ENCODE measurements at places on chromosomes 6 and 20.

GRCh38 chr20:41141153-41141815, 3.9 kb downstream of the PLCG1 start:
- peak; percentile 32 for DNase-seq

DNA sequence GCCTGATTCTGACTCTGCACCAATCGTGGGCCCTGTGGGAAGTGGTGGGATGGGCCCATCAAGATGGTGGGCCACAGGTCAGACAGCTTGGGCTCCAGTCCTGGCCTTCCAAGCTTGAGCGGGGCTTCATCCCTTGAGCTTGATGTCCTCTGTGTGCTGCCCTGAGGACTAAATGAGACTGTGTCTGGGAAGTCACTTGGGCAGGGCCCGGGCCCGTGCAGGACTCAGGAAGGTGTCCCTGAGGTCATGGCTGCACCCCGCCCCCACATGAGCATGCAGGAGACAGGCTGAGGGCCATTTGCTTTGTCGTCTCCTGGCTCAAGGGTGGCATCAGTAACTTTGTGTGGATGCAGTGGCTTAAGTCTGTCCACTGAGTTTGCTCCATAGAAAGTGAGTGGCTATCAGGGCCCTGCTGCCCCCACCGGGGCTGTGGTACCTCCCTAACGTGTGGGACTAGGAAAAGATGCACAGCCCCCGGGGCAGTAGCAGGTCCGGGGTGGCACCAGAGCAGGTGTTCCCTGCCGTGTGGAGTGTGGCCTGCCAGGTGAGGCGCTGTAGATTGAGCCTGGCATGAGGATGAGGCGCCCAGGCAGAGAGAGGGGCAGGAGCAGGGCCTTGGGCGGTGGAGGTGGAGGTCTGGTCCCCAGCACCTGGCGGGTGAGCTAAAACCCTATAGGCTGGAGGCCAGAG, 298.6 kb downstream of the TAF4 start:
- no peak for DNase-seq

DNA sequence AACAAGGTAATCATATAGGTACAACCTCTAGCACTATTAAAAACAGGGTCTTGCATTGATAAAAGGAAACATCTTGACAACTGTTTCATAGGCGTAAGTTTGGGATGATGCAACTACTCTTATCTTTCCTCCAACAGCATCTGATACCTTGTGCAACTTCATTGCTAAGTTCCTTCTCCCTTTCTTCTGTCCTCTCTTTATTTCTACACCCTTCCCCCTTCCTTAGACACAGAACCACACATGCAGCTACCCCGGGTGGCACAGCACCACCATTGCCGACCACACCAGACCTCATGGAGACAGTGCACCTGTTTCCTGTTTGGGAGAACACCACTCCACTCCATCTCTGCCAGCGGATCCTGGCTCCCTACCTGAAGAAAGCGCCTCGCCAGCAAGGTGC, 14.4 kb downstream of the MYB start:
- no peak for DNase-seq

- no peak for DNase-seq
Observed at GRCh38 chr6:1792989-1793388, 183.3 kb downstream of the FOXC1 start.

GRCh38 chr6:34986845-34987246, 97.8 kb downstream of the ANKS1A start:
- peak; percentile 66 for DNase-seq

- no peak for DNase-seq
Observed at GRCh38 chr6:148689168-148689567, 57.7 kb upstream of the UST start.

GRCh38 chr20:44547419-44547818, 25.5 kb upstream of the SERINC3 start:
- DNase-seq, result no peak

DNA sequence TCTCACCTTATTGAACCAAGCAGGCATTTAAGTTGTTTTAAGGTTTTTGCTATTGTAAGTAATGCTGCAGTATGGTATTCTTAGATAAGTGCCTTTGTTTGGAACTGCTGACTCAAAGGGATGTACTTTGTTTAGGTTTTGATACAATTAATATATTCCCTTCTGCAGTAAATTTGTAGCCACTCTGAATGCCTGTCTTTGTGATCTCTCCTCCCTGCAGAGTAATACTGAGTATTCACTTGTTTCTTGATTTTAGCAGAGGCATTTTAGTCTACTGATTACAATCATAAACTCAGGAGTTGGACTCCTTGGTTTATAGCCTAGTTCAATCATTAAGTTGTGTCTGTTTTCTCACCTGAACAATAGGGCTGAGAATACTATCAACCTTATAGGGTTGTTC, 13.4 kb downstream of the CDS2 start:
- DNase-seq, result no peak

- DNase-seq, result no peak
Observed at GRCh38 chr6:108423982-108424705, 129.3 kb downstream of the AFG1L start.

DNA sequence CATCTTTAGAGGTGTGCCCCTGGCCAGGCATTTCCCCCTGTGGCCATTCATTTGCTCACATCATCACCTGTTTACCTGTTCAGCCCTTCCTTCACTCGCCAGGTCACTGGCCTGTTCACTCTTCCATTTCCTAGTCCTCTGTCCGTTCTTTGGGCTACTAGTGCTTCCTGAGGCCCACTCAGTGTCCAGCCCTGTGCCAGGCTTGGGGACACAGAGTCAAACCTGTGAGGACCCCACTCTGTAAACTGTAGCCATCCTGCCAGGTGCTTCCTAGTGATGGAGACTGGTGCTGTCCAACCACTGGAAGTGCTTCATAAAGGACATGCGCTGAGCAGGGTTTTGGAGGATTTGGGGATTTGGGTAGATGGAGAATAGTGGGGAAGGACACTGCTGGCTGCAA, 3.5 kb downstream of the DLGAP4 start:
- DNase-seq, result no peak

DNA sequence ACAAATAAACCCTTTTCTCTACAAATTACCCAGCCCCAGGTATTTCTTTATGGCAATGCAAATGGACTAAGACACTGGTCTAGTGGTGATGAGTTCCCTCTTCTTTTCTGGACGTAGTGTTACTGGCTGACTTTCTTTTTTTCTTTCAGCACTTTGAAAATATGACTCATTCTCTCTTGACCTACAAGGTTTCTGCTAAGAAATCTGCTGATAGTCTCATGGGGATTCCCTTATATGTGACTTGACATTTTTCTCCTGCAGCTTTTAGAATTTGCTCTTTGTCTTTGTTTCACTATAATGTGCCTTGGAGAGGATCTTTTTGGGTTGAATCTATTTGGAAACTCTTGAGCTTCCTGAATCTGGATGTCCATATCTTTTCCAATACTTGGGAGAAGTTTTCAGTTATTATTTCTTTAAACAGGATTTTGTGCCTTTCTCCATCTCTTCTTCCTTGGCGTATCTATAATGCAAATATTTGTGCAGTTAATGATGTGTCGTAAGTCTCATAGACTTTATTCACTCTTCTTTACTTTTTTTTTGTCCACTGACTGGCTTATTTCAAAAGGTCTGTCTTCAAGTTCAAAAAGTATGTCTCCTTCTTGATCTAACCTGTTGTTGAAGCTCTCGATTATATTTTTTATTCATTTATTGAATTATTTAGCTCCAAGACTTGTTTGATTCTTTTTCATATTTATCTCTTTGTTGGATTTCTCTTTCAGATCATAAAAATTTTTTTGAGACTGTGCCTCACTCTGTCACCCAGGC, 42.2 kb upstream of the TPD52L1 start:
- DNase-seq, result no peak

DNA sequence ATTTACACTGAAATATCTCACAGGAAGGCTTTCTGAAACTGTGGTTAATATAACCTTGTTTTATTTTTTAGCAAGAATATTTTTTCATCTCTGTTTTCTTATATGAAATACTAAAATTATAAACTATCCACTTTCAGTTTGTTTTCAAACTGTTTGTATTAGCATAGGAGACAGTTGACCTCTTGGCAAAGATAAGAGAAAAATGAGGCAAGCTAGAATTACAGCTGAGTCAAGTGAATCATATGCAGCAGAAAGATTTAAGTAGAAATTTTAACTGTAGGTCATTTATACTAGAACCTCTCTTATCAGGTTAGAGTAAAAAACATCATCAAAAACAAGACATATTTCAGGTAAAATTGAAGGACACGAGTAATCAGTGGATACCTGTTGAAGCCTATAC, 792.6 kb downstream of the PHF3 start:
- no peak for DNase-seq

GRCh38 chr6:132607544-132608233, 16.4 kb downstream of the TAAR2 start:
- no peak for DNase-seq

GRCh38 chr20:44747166-44748004, 1.7 kb downstream of the KCNK15 start:
- DNase-seq, result peak; percentile 86

DNA sequence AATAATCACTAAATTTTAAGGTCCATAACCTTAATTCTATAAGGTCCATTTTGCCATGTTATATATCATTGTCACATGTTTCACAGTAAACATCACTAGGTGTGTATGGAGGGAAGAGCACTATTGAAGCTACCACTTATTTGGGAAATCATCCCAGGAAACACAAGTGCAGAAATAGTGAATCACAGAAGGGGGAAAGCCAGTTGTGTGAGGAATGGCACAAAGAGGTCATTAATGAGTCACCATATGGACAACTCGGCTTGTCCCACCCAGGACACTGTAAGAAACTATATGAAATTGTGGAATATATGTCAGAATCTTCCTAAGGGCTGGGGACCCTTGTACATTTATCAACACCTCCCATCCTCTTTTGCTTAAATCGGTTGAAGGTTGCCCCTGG, 13.7 kb downstream of the BTN3A1 start:
- DNase-seq, result no peak

- no peak for DNase-seq
Observed at GRCh38 chr6:117425431-117426153, at the start of gene ROS1. Gene ROS1, minus strand, starts transcription at chr6:117425942. Its CDS starts 286 bp downstream, at chr6:117425656.

DNA sequence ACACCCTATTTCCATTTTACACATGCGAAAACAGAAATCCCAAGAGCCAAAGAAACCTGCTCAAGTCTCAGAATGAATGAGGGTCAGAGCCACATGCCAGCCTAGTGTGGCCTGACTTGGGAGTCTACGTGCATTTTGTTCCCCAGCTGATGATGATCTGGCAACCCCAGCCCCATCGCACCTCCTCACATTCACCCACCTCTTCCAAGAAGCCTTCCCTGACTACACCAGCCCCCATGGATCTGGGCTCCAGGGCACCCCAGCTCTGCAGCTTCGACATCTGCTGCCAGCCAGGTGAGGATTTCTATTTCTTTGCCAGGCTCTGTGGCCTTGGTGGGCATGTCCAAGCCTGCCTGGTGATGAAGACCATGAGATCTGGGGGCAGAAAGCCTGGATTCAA, 41.0 kb downstream of the ANGPT4 start:
- no peak for DNase-seq

Data from SK-N-SH (cell line).